Hindlimb muscle (tissue), 1 donor: ENCODE measurements at places on chromosomes 11 and 22. TPM values are rescaled to one million over a fixed set of nuclear protein-coding genes. Genes with fewer than 3 reads are reported as not detected.
A peak's percentile ranks its signal among the peaks of the same experiment; 100 is the strongest.

GRCh38 chr22:46076651-46077339, 73.5 kb upstream of the PPARA start:
- DNase-seq, result no peak

DNA sequence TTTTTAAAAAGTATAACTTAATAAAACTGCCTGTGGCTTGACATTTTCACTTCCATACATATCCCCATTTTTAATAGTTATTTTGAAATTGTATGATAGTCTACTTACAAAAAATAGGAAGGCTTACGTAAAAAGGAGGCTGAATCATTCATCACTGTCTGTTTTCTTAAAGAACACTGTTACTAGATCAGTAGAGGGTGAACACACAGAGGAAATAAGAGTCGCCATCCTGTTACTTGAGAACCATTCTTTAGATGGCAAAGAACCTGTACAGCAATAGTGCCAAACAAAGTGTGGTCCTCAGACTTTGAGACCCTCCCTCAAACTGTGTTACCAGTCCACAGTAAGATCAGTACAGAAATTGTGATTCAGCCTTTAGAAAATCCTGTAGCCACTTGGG, 180.7 kb downstream of the PGR start:
- no peak for DNase-seq

DNA sequence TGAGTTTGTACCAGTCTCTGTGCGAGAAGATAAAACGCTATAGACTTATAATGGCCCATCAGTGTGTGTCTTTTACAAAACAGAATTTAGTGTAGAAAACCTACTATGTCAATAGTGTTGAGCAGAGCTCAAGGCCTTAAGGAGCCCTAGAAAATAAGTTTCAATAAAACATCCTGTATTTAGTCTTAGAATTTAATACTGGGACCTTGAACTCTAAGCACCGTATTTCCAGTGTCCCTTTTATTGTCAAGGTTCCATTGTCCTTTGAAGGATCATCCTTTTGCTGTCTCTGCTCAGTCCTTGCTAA, 16.6 kb downstream of the CDC45 start:
- no peak for DNase-seq

GRCh38 chr11:788953-789940, 643 bp downstream of the CEND1 start:
- no peak for DNase-seq

- DNase-seq, result no peak
Observed at GRCh38 chr22:21450858-21451353, 16.3 kb upstream of the TMEM191C start.

DNA sequence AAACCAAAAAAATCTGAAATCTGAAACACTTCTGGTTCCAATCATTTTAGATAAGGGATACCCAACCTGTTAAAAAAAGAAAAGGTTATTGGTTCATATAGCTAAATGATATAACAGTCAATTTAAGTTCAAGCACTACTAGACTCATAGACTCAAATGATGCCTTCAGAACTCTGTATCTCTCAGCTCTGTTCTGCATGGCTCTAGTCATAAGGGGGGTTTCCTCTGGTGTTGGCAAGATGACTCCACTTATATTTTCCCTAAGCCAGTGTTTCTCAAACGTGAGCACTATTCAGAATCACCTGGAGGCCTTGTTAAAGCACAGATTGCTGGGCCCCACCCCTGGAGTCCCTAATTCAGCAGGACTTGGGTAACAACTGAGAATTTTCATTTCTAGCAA, 11.5 kb upstream of the RRAS2 start:
- no peak for DNase-seq

MMP1 gene
- 0.10 TPM for polyA plus RNA-seq

OR51B5 gene
- not detected for polyA plus RNA-seq

DNA sequence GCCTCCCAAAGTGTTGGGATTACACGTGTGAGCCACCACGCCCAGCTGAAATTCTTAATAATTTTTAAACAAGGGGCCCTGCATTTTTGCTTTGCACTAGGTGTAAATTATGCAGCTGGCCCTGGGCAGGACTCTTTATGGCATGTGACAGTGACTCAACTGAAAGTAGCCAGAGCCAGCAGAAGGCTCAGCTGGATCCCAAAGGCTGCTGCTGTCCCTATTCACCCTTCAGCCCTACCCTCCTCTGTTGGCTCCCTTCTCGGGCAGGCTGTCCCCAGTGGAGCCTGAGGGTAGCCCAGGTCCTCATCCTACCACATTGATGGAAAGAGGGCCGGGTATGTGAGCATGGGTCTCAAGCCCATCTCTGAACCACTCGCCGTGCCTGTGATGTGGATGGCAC, 45.6 kb downstream of the CD82 start:
- no peak for DNase-seq

DNA sequence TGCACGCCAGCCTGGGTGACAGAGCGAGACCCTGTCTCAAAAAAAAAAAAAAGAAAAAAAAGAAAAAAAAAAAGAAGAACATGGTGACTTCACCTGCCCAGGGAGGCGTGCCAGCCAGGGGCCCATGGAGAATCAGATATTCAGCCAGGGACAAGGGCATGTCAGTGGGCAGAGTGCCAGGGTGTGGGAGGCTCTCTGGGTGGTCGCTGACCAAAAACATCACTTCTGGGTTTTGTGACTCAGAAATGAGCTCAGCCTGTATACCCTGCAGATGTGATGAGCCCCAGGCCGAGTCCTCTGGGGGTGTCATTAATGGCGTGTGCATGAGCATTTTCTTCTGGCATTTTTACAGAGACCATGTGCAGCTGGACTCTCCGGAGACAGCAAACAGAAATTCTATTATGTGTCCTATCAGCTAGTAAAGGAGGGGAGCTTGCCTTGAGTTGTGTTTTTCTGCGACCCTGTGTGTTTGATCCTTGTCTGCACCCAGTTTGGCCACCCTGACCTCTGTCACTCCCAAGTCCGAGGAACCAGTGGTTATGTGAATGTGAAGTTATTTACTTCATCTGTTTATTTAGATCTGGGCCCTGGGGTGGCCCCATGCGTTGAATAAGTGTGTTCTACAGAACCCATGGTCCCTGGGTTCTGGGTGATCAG, 53.6 kb downstream of the BCR start:
- no peak for DNase-seq

MUC6 gene
- polyA plus RNA-seq, result 0.10 TPM

APOBEC3H gene
- not detected for polyA plus RNA-seq

HEPHL1 gene
- not detected for polyA plus RNA-seq

- DNase-seq, result no peak
Observed at GRCh38 chr11:78995171-78995570, 420.5 kb upstream of the NARS2 start.

DNA sequence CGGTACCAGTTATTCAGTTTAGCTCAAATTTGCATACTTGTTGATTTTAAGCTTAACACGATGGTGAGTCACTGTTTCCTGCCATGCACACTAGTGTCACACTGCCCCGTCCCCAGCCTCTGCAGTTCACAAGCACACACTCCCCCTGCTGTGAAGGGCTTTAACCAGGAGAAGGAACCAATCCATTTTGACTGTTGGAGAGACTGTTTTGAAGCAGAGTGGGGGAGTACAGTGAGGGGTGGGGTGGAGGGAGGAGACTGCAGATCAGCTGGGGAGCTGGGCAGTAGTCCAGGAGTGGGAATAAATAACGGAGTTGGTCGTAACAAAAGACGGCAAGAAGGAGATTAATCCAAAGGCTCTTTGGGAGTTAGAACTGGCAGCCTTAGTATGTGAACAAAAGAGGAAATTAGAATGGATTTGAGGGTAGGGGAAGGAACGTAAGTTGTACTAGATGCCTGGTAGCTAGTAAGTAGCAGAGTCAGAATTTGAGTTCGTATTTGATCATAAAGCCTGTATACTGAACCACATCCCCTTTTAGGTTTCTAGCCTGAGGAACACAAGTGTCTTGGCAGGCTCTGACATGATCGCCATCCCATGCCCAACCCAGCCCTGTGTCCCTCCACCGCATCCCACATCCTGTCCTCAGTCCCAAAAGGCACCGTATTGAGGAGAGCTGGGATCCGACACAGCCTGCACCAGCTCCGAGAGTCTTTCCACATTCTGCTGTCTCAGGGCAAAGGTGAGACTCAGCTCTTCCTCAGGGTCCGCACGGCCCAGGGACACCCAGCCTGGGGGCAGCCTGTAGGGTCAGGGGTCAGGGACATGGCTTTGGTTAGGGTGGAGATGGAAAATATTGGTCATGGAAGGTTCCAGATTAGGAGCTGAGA, 862 bp downstream of the TPP1 start:
- DNase-seq, result peak; percentile 48

LIN7C gene
- 11.2 TPM for polyA plus RNA-seq

GRCh38 chr22:20494978-20495860, at the start of gene KLHL22:
Gene KLHL22, minus strand, starts transcription at chr22:20495795. Its CDS starts 6,584 bp downstream, at chr22:20489211.
- DNase-seq, result no peak

DNA sequence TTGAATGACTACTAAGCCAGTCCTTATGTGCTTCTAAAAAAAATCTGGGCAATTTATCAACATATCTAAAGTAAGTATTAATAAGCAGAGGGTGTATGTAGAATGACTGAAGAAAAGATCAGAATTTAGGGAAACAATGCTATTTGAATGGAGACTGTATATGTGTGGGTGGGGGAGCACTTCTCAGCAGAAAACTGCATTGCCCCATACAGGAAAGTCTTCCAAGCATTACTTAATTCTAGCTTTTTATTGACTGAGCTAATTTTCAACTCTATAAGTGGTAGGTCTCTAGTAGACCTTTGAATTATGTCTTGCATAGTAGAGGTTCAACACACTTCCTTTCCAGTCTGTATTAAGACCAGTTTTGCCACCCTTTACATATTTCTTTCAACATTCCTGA, 41.7 kb downstream of the CASP12 start:
- no peak for DNase-seq

GRCh38 chr11:43830928-43831440, 49.6 kb upstream of the ALKBH3 start:
- no peak for DNase-seq

DNA sequence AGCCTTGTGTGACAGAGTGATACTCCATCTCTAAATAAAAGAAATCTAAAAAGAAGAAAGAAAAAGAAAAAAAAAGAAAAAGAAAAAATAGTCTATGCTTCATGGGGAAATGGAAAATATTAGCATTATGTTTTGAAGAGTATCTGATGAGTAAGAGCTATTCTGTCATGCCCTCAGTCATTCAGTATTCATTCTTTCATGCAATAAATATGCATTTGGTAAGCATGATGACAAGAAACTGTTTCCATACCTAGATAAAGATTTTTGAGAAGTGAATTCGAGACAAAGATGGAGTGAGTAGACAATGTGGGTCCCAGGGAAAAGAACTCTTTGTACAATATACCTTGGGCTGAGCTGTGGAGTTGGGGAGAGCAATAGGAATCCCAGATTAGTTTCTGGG, 6.2 kb upstream of the IFTAP start:
- DNase-seq, result no peak

GRCh38 chr22:30405731-30406130, 8.9 kb downstream of the SEC14L2 start:
- DNase-seq, result no peak

- DNase-seq, result no peak
Observed at GRCh38 chr11:14713496-14714244, 70.1 kb downstream of the PDE3B start.

CCDC81 gene
- polyA plus RNA-seq, result 1.4 TPM

- no peak for DNase-seq
Observed at GRCh38 chr22:47420211-47420610, 657.8 kb downstream of the TBC1D22A start.

GRCh38 chr11:120441592-120441991, 70.0 kb upstream of the GRIK4 start:
- DNase-seq, result no peak

DNA sequence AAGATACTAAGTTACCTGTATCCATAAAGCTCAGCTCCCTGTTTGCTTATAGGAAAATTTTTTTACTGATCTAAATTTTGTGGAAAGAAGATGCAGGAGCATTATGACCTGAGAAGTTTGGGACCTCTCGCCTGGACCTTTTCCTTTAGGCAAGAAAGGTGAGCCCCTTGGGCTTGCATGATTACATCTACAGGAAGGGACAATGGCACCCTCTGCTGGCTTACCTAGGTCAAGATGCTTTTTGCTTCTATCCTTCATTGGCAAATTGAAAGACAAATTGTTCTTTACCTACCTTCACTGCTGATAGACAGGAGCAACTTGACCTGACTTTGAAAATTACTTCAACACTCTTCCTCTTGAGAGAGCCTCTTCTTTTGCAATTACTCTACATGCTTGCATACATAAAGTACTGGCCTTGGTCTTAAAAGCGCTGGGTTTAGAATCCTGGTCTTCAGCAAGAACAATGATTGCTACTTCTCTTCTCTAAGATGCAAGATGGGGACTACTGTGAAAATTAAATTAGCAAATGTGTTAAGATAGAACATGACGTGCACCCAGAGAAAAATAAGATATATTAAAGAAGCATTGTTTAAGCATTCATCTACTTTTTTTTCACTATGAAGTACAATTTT, 147.2 kb downstream of the TRPC6 start:
- DNase-seq, result no peak

GRCh38 chr11:118174006-118174567, 2.4 kb downstream of the SCN2B start:
- DNase-seq, result no peak
